Non-pigmented ciliary epithelial cell (primary cell): ENCODE measurements at places on chromosomes 2 and 18.

DNA sequence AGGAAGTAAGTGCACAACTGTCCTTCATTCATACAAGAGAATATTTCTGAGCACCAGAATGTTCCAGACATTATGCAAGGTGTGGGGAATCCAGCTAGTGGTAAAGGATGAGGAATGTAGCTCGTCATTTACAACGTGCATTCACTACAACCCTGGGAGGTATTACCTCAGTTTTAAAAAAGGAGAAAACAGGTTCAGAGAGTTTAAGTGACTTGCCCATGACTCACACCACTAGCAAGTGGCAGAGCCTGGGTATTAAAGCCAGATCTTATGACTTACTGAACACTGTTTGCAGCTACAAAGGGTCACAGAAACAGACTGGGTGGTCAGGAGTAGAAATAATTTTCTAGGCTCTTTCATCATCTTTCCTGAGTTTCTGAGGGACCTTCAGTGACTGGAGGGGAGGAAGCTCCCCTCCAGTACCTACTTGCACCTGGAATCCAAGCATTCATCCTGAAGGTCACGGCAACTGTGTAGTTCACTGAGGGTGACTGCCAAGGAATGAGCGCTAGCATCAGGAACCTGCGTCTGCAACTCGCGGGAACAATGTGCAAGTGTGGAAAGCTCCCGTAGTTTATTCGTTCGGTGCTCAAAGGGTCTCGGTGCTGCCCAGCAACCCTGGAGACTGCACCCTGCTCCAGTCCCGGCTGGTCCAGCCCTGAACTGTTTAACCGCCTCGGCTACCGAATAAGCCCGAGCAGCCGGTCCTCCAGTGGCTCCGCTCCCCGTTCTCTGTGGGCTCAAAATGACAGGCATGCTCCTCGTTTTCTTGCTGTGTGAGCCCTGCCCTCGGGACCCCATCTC is 647 bp downstream of the CCDC121 start:
- peak; percentile 94 for DNase-seq

DNA sequence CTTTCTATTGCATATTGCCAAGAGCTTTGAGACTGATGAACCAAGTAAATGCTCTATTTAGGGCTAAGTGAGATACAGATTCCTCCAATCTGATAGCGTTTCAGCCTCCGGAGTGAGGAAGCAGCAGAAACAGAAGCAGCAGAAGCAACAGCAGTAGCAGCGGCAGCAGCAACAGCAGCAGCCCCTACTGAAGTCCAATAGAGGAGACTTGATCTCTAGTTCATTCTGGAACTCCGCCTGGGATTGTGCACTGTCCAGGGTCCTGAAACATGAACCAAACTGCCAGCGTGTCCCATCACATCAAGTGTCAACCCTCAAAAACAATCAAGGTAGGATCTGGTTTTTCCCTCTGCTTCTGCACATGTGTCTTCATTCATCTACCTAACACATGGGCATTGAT is at the start of gene DPP10:
Gene DPP10, plus strand, starts transcription at position 132 of the 400 bp plus-strand sequence.
- DNase-seq: no peak

GRCh38 chr18:68288408-68288807 is 426.5 kb downstream of the TMX3 start:
- DNase-seq: no peak

DNA sequence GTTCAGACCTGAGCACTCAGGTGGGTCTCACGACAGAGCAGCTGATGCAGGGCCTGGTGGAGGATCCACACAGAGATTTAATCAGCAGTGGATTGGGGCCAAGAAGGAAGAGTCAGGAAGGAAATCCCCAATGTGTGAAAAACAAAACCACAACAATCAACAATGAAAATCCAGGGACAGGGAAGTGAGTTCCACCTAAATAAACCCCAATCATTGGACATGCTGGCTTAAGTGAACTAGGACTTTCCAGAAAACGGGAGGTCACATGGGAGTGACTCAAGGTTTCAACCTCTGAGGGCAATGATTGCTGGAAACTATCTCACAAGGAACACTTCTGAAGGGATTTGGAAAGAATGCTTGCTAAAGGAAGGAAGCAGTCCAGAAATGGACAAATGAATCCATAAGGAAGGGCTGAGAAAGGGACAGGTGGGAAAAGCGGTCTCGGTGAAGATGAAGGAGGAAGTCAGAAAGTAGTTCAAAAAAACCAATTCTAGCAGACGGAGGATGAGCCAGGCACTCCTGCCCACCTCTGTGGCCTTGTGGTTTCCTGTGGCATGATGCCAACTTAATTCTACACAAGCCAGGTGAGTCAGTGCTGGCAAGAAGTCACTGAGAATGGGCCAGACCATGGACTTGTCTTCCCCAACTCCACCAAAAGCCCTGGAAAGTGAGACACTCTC is 15.4 kb upstream of the XDH start:
- DNase-seq: no peak

DNA sequence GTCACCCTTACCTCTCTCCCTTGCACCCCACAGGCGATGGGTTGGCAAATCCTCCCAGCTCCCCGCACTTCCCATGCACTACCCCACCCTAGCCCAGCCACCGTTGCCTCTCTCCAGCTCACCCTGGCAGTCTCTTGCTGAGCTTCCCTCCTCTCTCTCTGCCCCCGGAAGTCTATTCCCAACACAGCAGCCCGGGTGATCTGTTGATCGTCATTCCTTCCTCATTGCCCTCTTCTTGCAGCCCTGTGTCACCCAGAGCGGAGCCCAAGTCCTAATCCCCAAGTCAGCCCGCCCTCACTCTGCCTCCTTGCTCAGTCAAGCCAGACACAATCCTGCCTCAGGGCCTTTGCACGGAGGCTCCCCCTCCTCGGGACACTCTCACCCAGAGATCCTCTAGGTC is 55.2 kb downstream of the CIB4 start:
- no peak for DNase-seq

DNA sequence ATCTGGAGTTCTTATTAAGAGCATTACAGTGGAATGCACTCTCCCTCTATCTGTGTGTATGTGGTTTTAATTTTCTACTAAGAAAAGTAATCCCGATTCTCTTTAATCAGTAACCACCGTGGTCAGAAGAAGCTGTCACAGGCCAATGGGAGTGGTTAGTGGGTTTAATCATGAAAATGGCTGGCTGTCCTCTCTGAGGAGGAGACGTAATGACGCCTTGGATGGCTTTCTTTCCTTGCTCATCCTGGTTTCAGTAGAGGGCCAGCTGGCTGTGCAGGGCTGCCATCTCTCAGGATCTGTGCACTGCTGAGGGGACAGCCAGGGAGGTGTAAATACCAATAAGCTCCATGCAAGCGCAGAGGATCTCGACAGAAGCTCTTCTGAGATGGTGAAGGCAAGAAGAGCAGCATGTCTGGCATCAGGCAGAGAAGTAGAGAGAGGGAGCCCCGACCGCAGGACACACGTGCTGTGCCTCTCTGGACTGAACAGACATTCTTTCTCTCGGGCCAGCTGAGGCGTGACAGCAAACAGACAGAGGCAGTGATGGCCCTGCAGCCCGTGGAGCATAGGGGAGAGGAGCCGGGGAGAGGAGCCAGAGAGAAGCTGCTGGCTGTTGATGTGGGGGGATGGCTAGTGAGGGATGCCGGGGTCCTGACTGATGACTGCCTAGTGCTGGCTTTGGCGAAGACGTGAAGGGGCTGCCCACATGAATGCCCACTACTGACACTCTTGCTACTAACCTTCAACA is 65.1 kb upstream of the DAPL1 start:
- no peak for DNase-seq

DNA sequence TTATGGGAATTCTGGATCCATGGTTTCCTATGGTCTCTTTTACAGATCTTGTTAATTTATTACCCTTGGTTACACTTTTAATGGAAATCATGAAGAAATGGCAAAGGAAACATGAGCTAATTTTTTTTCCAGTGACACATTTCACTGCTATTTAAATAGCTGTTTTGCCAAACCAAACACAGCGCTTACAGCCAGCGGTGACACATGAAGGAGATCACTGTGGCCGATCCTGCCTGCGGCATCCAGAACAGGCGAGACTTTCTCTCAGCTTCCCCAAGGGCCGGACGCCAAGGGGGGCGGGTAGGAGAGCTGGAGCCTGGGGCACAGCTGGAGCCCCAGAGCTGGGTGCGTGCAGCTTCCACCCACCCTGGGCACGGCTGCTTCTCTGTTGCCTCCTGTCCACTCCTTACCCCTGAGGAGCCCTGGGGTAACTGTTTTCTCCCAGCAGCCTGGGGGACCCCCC is 81.4 kb upstream of the PKDCC start:
- DNase-seq: peak; percentile 88

DNA sequence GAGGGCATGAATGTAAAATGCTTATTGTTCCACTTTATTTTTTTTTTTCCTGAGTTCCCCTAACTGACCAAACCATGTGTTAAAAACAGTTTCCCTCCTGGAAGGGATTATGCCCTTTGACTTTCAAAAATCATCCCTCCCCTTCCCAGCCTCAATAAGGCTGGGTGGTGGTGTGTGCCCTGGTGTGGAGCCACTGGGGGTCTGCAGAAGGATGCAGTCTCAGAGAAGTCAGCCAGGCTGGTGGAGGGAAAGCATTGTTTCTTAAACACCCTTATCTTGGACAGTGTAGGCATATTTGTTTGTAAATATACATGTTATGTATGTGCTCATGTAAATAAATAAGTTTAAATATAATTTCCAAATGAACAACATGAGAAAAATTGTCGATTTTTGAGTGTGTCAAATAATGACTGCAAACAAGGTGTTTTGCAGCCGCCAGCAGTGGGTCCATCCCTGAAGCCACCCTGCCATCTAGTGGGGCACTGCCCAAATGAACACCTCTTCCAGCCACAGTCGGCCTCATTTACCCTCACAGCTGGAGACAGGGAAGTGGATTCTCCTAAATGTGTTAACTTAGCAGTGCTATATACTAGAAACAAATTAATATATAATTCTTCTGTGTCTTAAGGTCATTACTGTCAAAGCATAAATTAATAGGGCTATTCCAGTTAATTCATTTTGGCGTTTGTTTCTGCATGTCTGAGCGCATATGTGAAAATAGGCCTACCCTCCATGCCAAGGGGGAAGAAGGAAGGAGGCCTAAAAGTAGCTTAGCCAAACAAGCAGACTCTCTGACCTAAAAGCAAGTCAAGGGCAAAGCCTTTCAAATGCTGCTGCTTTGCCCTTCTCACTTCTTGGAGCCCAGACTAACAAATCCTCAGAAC is 209.6 kb upstream of the PIK3C3 start:
- no peak for DNase-seq

GRCh38 chr2:118050974-118051373 is 37.1 kb upstream of the CCDC93 start:
- DNase-seq: no peak

DNA sequence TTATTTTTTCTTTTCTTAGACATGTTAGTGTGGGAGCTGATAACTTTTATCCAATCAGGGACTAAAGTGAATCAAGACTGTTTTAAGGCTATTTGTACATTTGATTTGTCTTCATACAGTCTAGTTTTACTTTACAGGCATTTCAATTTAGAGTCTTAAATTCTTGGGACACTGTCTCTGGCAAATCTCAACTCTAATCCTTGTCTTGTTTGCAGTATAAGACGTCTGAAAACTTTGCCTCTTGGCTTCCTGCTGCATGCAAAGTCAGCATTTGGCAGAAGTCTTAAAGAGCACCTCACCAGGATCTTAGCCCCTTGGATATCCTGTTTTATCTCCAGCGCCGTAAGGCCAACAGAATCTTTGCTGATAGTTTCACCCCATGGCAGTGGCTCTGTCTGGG is 30.3 kb downstream of the SPOPL start:
- no peak for DNase-seq

DNA sequence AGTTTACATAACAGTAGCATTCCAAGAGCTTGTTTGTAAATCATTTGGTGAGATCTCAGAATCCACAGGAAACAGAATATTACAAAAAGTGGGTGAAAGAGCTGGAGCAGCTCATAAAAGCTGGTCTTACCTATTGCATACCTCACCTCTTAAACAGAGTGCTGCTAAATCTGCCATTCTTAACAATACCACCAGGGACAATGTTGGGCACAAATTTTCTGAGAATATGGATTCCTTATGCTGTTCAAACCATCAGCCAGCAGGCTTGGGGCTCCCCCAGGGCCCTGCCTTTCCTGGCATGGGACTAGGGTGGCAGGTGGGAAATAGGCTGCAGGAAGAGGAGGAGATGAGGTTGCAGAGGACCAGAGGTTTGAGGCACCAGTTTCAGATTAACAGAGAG is 55.6 kb downstream of the TGFA start:
- DNase-seq: no peak

- no peak for DNase-seq
Observed at GRCh38 chr2:170335351-170335750, 157.4 kb downstream of the MYO3B start.

GRCh38 chr18:39938676-39939608 is 2016.1 kb upstream of the PIK3C3 start:
- DNase-seq: no peak

DNA sequence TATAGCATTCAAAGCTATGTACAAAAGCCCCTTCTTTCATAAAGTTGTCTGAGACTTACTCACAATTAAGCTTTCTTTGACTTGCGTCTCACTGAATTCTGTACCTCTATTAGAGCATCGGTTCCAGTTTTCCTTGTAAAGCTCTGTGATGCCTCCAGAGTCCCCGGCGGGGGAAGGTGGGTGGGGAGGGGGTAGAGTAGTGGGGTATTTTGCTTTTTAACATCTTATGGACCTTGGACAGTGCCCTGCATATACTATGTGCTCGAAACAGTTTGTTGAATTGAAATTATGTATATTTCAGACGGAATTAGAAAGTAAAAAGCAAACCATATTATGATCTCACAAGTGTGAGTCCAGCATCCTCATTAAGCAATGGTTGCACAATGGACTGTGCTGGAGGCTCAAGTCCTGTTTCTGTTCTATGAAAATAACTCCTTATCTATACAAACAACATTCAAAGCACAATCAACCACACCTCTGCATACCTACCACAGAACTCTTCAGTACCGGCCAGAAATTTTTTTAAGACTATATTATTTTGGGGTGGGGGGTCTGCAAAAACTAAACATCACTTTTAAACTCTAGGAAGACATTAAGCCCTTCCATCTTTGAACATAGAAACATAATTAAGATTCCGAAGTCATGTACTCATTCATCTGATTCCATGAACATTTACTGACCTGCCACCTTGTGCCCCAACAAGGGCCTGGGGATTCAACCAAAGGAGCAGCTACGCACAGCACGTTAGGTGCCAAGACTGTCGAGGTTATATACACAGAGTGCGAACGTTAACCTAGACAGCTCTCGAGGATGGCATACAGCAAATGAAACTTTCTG is 908 bp downstream of the STAT1 start:
- DNase-seq: no peak

GRCh38 chr2:228561816-228562215 is 380.3 kb upstream of the SPHKAP start:
- no peak for DNase-seq

DNA sequence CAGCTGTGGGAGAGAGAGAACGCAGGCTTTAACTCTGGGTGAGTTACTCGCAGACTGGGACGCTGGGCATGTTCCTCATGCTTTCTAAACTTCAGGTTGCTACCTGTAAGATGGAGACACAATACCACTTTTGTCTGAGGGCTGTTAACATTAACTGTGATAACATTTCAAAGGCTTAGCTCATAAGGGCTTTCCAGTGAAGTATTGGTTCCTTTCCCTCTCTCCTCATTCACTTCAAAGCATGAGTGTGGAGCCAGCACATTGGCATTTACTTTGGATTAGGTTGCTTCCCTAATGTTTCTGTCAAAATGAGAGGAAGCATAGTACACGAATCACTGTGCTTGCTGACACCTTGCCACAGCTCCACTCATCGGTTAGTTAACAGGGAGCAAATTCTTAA is 30.2 kb downstream of the INSIG2 start:
- no peak for DNase-seq
